ENCODE measurements at places on chromosomes 13 and 19.
A peak's percentile ranks its signal among the peaks of the same experiment; 100 is the strongest.

DNA sequence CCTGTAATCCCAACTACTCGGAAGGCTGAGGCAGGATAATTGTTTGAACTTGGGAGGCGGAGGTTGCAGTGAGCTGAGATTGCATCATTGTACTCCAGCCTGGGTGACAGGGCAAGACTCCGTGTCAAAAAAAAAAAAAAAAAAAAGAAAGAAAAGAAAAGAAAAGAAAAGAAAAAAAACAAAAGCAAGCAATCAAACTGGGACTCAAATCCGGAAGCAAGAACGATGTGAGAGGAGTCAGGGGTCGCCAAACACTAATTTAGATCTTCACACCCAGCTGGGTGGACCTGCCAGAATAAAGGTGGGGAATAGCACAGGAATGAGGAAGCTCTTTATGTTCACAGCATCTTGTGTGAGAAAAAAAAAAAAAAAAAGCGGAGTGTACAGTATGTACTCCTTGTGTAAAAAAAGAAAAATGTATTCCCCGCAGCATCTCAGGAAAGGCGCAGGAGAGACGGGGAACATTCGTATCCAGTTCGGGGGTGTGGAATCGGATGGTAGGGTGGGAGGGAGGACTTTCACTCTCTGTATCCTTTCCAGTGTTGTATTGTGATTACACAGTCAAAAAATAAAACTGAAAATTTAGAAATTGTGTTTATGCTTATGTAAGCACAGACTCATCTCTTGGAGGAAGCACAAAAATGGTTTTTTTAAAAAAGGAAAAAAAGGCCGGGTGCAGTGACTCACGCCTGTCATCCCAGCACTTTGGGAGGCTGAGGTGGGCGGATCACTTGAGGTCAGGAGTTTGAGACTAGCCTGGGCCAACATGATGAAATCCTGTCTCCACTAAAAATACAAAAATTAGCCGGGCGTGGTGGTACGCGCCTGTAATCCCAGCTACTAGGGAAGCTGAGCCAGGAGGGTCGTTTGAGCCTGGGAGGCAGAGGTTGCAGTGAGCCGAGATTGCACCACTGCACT, 7.6 kb downstream of the DNAJB1 start:
- peak overlapping the region; percentile 73 for H3K27ac ChIP-seq
- no peaks in the 10 kb centered on the region for H3K27me3 ChIP-seq
- peaks cover 13% of the 10 kb centered on the region for H3K36me3 ChIP-seq
- peak; percentile 71 for DNase-seq

DNA sequence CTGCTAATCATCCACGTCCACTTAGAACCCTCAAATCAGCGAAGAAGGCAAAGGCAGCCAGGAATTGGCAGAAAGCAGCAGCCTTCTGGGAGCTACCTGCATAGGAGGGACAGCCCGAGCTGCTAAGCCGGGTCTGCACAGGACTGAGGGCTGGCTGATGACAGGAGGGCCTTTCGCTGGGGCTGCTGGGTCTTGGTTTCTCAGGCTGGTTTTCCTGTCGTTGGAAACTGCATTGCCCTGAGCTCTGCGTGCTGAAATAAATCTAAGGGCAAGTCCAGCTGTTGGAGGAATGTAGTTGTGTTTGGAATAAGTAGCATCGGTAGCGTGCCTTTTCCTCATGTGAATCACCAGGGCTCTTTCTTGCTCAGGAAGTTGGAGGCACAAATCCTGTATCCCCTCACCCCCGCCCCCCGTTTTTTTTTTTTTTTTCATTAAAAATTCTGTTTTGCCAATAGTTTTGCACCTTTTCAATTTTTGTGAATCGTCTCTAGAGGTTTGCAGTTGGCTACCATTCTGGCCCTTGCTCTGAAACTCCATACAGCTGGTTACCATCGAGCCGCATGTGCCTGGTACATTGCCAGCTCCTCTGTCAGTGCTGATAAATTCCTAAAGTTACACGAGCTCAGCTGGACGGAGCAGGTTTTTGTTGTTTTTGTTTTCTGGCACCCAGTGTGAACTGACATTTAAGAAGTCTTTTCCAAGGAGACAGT, 193.9 kb upstream of the RNF113B start:
- peak; percentile 84 for DNase-seq
- H3K27ac ChIP-seq: peak overlapping the region; percentile 89
- H3K4me1 ChIP-seq: peaks cover 15% of the 10 kb centered on the region
- no peaks in the 10 kb centered on the region for H3K27me3 ChIP-seq
- H3K4me3 ChIP-seq: peak overlapping the region; percentile 30

DNA sequence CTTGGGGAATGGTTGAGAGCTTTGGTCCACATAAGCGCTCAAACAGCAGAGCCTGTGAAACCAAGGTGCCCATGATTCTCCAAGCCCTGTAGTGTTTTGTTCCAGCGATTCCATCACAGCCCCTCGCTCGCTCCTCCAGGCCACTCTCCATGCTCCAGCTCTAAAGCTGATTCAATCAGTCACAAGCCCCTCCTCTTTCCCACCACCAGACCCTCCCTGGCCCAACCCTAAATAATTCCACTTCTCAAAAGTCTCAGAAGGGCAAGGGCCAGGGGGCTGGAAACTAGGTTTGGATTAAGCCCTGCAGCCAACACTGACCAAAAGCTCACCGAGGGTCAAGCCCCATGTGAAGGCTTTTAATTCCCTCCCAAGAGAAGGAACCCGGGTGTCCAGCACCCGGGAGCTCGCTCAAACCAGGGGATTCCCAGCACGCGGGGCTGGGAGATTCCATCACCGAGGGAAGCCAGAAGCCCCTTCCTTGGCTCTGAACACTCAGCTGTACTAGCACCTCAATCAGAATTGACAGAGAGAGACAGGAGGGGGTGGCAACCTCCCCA, 1.5 kb downstream of the ZNF296 start:
- H3K27me3 ChIP-seq: no peaks in the 10 kb centered on the region
- H3K36me3 ChIP-seq: peaks cover 17% of the 10 kb centered on the region
- peaks cover 2% of the 10 kb centered on the region for H3K4me1 ChIP-seq
- H3K4me3 ChIP-seq: no peak overlapping the region

DNA sequence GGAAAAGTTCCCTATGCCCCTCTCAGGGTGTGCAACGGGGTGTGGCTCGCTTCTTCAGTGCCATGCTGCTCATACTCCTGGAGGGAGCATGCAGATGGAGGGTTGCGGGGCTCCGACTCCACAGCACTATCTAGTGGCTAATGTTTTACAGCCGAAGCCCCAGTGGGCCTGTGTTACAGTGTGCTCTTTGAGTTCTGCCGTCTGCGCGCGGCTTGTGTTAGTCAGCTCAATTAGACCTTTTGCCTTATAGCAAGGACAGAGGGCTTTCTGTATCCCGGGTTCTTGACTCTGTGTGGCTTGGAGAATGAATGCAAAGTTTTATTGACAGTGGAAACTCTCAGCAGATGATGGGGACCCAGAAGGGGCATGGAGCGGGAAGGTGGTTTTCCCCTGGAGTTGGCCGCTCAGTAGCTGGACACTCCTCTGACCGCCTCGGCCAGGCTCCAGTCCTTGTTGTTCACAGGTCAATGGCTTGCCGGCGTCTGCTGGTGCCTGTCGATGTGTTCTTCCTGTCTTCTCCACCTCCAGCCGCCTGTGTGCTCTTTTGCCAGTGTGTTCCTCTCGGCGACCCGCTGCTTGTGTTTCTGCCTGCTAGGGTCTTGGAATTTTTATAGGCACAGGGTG, 383.4 kb downstream of the LMO7 start:
- H3K4me3 ChIP-seq: no peak overlapping the region
- no peak overlapping the region for H3K27ac ChIP-seq
- H3K36me3 ChIP-seq: no peaks in the 10 kb centered on the region

DNA sequence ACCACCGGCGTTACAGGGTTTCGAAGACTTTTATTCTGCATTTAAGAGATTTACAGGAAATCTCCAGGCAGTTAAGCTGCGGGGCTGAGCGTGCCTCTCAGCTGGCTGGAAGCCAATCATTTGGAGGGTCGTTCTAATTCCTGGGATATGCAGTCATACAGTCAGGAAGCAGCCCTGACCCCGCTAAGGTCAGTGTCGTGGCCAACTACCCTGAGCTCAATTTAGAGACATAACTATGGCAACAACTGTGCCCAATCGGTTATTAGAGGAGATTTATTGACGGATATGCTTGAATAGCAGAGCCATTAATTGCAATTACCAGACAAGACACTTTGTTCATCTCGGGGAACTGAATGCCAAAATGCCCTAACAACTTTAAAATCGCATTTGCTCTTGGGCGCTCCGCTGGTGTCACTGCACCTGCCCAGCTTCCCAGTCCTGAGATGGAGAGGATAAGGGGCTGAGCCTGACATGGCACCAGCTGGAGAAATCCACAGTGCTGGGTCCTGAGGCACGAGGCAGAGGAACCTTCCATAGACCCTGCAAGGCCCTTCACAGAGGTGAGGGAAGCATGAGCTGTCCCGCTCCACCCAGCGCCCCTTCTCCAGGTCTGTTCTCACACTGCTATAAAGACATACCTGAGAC, 15.1 kb upstream of the ZNF507 start:
- no peak overlapping the region for H3K27ac ChIP-seq
- DNase-seq: no peak
- no peaks in the 10 kb centered on the region for H3K36me3 ChIP-seq
- no peaks in the 10 kb centered on the region for H3K27me3 ChIP-seq
- H3K4me1 ChIP-seq: no peaks in the 10 kb centered on the region
- H3K4me3 ChIP-seq: no peak overlapping the region

DNA sequence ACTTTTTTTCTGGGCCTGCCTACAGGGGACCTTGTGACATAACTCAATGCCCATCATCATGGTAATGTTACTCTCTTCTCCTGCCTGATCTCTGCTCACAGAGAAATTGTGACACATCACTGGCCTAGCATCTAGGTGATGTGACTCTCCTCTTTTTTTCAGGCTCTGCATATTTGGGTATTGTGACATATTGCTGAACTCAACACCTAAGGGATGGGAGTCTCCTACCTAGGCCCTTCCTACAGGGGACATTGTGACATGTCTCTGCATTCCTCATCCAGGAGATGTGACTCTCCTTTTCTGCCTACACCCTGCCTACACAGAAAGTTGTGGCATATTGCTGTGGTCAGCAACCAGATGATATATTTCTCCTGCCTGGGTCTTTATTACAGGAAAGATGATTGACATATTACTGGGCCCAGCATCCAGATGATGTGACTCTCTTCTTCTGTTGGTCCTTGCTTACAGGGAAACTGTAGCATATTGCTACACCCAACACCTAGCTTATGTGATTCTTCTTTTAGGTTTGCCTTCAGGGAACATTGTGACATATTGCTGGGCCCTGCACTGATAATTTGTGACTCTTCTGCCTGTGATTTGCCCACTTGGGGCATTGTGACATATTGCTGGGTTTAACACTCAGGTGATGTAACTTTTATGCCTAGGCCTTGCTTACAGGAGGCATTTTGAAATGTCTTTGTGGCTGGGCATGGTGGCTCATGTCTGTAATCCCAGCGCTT, 21.0 kb upstream of the ZNF254 start:
- H3K27ac ChIP-seq: no peak overlapping the region
- no peak overlapping the region for H3K4me3 ChIP-seq
- no peaks in the 10 kb centered on the region for H3K36me3 ChIP-seq
- DNase-seq: no peak
- no peaks in the 10 kb centered on the region for H3K27me3 ChIP-seq
- no peaks in the 10 kb centered on the region for H3K4me1 ChIP-seq

GRCh38 chr19:48625891-48626327, 6.6 kb downstream of the SPHK2 start:
- no peaks in the 10 kb centered on the region for H3K27me3 ChIP-seq
- peaks cover 15% of the 10 kb centered on the region for H3K4me1 ChIP-seq
- no peak for DNase-seq
- no peak overlapping the region for H3K4me3 ChIP-seq
- peaks cover 4% of the 10 kb centered on the region for H3K36me3 ChIP-seq

DNA sequence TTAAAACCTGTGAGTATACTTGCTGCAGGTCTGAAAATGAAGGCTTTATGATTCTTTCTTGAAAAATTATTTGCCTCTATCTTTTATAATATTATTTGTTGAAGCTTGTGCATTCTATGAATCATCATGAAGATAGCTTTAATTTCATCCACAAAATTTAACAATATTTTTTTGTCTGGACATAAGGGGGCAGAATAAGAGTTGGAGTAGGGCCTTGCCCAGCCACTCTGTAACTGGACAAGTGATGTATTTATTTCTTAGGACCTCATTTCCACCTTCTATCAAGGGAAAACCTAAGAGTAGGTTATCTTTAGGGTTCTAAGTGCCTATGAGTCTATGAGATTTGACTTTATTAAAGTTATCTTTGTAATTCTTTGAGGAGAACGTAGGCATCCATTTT, 49.9 kb downstream of the N4BP2L1 start:
- H3K36me3 ChIP-seq: no peaks in the 10 kb centered on the region
- H3K4me1 ChIP-seq: no peaks in the 10 kb centered on the region
- H3K4me3 ChIP-seq: no peak overlapping the region
- no peak overlapping the region for H3K27ac ChIP-seq

GRCh38 chr13:30720172-30720869, 15.0 kb upstream of the ALOX5AP start:
- H3K4me1 ChIP-seq: peaks cover 18% of the 10 kb centered on the region
- H3K36me3 ChIP-seq: no peaks in the 10 kb centered on the region
- no peaks in the 10 kb centered on the region for H3K27me3 ChIP-seq
- no peak for DNase-seq
- no peak overlapping the region for H3K27ac ChIP-seq

- no peak overlapping the region for H3K27ac ChIP-seq
- DNase-seq: no peak
- no peaks in the 10 kb centered on the region for H3K4me1 ChIP-seq
Measured at GRCh38 chr13:77528834-77529500, 6.5 kb upstream of the SCEL start.

DNA sequence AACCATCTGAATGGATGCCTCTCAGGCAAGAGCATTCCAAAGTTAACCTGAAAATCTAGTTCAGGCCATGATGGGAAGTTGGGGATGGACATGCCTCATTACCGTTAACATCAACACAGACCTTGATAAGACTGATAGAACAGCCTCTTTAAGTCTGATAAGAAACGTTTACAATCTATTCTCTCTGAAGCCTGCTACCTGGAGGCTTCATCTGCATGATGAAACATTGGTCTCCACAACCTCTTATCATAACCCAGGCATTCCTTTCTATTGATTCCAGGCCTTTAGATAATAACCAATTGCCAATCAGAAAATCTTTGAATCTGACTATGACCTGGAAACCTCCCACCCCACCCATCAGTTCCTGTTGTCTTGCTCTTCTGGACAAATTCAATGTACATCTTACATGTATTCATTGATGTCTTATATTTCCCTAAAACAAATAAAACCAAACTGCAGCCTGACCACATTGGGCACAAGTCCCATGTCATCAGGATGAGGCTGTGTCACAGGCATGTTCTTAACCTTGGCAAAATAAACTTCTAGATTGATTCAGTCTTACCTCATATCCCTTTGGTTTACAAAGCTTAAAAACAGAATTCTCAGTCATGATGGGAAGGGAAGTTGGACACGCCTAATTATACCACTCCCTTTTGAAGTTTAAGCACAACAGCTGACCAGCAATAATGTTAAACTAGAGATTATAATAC, 843.8 kb upstream of the SPRY2 start:
- DNase-seq: peak; percentile 22
- no peaks in the 10 kb centered on the region for H3K4me1 ChIP-seq
- no peaks in the 10 kb centered on the region for H3K36me3 ChIP-seq
- H3K4me3 ChIP-seq: no peak overlapping the region
- H3K27me3 ChIP-seq: no peaks in the 10 kb centered on the region

- H3K27ac ChIP-seq: no peak overlapping the region
- no peak overlapping the region for H3K4me3 ChIP-seq
- no peaks in the 10 kb centered on the region for H3K27me3 ChIP-seq
- peak; percentile 47 for DNase-seq
- H3K4me1 ChIP-seq: no peaks in the 10 kb centered on the region
Measured at GRCh38 chr13:45482571-45483173, 17.9 kb downstream of the COG3 start.

GRCh38 chr13:74683411-74683810, 549.2 kb upstream of the KLF12 start:
- no peaks in the 10 kb centered on the region for H3K4me1 ChIP-seq
- no peak overlapping the region for H3K27ac ChIP-seq
- DNase-seq: no peak
- no peaks in the 10 kb centered on the region for H3K27me3 ChIP-seq
